CD4-positive, alpha-beta T cell treated with Interleukin-21 for 1 hour (primary cell): ENCODE measurements at places on chromosomes 4 and X.

GRCh38 chrX:119757979-119758730 is at the start of gene SOWAHD:
Gene SOWAHD, plus strand, starts transcription at chrX:119758588. Its CDS starts 80 bp downstream, at chrX:119758668.
- peak; percentile 39 for DNase-seq

DNA sequence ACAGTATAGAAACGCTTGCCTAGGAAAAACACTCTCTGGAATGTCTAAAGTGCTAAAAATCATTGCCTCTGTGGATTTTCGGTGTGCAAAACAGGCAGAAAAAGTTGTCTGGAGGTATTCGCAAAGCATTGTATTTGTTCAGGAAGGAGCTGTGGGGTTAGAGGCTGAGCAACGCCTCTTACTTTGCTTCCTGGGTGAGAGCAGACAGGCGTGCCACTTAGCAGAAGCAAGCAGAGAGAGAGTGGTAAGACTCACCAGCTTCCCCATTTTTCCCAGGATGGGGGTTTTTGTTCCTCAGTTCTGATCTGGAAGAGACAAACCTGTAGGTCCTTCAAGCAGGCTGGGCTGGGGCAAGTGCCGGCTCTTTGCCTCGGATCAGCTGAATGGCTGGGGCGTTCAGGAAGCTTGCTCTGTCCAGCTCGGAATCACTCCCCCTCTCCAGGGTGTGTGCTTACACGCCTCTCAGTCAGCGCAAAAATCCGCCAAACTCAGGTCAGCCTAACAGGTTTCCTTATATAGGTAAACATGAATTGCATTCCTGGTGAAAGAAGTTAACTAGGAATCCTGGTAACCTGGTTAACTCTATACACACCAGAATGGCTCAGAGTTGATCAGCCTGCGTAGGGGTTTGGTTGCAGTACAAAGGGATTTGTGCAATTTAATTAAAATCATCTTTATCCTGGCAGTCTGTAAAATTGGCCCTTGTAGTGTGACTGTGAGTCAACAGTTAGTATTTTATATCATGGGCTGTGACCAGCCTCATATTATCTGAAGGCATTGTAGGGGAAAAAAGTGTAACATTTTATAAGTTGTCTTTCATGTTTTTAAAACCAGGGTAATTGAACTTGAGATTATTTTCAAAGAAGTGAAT is 213.1 kb upstream of the MID1 start:
- no peak for DNase-seq

- no peak for DNase-seq
Measured at GRCh38 chrX:68695206-68695845, 47.9 kb downstream of the STARD8 start.

GRCh38 chr4:174626342-174627008 is 104.2 kb upstream of the HPGD start:
- no peak for DNase-seq

DNA sequence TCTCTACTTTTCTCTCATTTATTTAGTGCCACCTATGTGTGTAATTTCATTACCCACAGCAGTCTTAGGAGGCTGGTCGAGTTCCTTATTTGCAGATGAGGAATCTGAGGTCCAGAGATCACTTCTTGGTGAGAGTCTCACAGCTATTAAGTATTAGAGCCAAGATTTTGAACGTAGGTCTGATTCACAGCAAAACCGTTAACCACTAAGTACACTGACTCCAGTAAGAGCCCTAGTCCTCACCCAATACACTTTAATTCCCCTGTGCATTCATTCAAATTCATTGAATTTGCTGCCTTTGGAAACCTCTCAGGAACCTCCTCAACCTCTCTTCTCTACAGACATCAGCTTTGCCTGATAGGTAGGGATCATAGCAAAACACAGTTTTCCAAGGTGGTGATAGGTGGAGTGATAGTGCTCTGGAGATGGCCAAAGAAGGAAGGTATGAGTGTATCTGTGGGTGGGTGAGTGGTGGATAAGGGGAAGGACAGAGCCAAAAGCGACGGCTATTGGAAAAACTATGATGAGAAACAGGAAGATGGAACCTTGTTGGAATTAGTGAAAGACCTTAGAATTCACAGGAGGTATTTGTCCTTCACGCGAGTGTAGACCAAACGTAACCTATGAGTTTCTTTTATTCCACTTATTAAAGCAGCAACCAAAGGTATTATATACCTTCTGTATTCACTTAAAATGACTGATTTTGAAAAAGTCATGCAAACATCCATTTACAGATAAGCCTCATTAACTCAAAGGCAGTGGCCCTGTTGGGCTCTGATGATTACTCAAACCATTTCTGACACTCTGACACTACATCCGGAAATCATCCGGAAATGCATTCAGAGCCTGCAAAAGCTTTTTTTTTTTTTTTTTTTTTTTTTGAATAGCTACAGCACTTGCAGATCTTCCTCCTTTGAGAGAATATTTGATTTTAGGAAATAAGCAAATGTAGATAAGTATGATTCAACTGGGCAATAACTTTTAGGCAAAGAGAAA is 6.3 kb downstream of the FMR1 start:
- peak; percentile 62 for DNase-seq

GRCh38 chrX:154305541-154306205 is 10.1 kb downstream of the TKTL1 start:
- DNase-seq: no peak

GRCh38 chrX:137982472-137983172 is 416.7 kb downstream of the ZIC3 start:
- DNase-seq: no peak

- DNase-seq: peak; percentile 57
Measured at GRCh38 chrX:15816886-15817285, 26.6 kb downstream of the ZRSR2 start.

DNA sequence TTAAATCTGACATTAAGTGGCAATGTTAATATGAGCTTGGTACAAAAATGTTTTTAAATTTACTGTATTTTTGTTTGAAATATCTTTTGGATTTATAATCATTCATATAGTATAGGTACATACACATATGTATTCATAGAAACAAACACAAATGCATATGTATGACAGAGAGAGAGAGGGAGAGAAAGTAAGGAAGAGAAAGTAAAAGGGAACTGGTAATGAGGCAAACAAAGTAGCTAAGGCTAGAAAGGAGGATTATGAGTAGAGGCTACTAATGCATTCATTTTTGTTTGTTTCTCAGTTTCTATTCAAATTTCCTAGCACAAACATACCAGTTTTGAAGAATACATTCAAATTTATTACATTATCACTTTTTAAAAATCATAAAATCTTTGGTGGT is 132.4 kb downstream of the GLRA3 start:
- no peak for DNase-seq

DNA sequence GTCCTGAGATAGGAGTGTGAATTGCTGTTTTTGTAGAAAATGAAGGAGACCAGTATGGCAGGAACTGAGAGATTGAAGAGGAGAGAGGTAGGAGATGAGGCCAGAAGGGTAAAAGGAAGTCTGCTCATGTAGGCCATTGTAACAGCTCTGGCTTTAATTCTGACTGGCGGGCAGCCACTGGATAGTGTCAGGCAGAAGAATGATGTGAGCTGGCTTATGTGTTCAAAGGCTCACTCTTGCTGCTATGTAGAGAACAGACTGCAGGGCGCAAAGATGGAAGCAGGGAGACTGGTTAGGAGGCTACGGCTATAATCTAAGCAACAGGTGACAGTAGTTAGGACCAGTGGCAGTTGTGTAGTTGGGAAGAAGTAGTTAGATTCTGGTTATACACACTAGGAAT is 160.2 kb upstream of the FGF13 start:
- no peak for DNase-seq

GRCh38 chr4:181524499-181524898 is 718.7 kb upstream of the TENM3 start:
- DNase-seq: no peak

GRCh38 chrX:151723156-151723760 is 7.4 kb downstream of the FATE1 start:
- DNase-seq: no peak

DNA sequence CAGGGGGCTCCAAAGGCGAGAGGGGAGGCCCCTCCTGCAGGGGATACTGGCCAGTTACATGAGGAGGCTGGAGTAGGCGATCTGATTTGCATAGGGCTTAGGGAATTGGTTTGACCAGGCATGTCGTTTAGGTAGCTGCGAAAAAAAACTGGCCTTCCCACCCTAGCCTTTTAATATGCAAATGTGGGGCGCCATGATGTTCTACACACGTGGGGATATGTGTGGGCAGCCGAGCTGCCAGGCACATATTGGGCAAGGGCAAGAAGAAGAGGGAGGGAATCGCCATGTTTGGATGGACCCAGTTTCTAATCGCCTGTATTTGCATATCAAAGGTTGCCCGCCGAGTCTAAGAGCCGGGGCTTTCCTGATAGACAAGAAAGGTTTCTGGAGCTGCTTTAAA is 121.3 kb downstream of the PRKX start:
- DNase-seq: no peak

- DNase-seq: no peak
Measured at GRCh38 chr4:75889537-75890199, 12.6 kb downstream of the PPEF2 start.

DNA sequence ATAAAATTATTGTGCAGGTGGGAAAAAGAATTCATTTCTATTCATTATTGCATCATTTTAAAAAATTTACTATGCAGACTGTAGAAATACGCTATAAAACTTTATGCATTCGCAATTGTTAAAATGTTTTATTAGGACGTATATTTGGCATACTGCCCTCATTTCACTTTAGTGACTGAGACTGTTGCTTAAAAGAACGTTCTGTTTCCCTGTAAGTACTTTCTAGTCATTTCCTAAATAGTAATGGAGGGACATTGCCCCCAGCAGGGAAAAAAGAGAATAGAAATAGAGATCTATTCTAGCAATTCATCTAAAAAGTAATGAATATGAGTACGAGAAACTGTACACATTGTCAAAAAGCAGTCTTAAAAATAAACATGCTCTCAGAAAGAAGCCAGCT is 1295.8 kb upstream of the TENM3 start:
- no peak for DNase-seq

GRCh38 chrX:2969021-2969420 is 37.3 kb upstream of the ARSH start:
- DNase-seq: no peak

DNA sequence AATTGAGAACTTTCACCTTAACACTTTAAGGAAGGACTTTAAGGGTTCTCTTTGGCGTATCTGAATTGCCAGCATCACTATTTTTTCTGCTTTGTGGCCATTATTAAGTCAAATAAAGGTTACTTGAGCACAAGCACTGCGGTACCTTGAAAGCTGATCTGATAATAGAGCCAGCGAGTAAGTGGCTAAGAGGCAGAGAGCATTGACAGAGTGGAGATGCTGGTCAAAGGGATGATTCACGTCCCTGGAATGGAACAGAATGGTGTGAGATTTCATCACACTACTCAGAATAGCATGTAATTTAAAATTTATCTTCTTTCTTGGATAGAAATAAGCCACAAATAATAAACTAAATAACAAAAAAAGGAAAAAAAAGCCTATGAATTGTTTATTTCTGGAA is 57.1 kb upstream of the NPFFR2 start:
- DNase-seq: no peak

- peak; percentile 66 for DNase-seq
Measured at GRCh38 chrX:9355739-9356138, 109.1 kb upstream of the TBL1X start.

DNA sequence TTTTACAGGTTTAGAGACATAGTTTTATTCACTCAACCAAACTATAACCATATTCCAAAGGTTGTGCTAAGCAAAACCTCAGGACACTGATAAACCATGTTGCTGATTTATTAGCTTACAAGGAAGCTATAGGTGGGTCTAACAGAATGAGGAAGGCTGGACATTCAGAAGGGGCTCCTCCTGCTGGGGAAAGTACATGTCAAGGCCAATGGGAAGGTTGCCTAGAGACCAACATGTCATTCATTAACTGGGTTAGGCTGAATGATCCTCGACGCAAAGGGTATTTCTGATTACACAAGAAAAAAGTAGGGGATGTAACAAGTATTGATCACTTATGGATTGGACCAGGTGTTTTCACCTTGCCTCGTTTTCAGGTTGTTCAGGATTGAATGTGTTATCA is 30.3 kb downstream of the SLC10A6 start:
- no peak for DNase-seq

DNA sequence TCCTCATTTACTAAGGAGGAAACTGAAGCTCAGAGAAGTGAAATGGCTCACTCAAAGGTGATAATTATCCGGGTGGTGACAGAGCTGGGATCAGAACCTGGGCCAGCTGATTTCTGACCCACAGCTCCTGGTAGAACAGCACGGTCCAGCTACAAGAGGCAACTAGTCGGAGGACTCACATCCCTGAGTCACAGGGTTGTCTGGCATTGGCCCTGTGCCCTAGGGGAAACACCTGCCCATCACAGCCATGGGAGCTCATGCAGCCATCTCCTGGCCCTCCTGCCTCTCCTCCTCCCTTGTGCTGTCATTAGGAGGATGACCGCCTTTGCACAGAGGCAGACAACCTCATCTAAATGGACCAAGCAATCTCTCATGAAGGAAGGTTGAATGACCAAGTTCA is 115.2 kb upstream of the TSPAN5 start:
- DNase-seq: no peak

DNA sequence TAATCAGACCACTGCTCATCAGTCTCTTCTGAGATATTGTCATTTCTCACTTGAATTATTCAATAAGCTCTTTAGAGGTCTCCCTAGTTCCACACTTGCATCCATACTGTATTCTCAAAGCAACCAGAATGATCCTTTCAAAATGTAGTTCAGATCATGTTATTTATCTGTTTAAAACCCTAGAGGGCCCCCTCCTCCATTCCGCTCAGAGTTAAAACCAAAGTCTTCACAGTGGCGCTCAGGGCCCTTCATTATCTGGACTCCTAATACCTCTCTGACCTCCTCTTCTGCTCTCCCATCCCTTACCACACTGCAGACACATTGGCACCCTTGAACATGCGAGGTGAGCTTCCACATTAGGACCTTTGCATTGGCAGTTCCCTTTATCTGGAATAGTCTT is 32.7 kb upstream of the HPGDS start:
- no peak for DNase-seq

GRCh38 chr4:142778430-142778829 is 67.7 kb downstream of the INPP4B start:
- no peak for DNase-seq
